ENCODE measurements at places on chromosomes 6 and 20.

DNA sequence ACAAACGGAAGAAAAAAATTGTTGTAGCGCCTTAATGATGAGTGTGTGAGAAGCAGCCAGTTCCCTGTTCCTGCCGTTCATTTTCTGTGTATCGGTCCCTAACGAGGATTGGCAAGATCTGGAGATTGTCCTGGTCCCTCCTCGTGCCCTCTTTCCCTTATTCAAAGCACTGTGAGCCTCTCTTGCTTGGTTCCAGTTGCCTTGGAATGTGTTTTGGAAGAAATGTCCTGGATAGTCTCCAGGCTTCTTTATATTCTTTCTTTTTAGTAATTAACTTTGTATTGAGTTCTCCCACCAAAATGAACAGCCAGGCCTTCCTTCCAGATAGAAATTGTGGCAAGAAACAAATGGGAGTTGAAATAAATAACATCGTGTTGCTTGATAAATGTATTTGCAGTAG lies 348.3 kb downstream of the CDH26 start:
- no peak for DNase-seq

DNA sequence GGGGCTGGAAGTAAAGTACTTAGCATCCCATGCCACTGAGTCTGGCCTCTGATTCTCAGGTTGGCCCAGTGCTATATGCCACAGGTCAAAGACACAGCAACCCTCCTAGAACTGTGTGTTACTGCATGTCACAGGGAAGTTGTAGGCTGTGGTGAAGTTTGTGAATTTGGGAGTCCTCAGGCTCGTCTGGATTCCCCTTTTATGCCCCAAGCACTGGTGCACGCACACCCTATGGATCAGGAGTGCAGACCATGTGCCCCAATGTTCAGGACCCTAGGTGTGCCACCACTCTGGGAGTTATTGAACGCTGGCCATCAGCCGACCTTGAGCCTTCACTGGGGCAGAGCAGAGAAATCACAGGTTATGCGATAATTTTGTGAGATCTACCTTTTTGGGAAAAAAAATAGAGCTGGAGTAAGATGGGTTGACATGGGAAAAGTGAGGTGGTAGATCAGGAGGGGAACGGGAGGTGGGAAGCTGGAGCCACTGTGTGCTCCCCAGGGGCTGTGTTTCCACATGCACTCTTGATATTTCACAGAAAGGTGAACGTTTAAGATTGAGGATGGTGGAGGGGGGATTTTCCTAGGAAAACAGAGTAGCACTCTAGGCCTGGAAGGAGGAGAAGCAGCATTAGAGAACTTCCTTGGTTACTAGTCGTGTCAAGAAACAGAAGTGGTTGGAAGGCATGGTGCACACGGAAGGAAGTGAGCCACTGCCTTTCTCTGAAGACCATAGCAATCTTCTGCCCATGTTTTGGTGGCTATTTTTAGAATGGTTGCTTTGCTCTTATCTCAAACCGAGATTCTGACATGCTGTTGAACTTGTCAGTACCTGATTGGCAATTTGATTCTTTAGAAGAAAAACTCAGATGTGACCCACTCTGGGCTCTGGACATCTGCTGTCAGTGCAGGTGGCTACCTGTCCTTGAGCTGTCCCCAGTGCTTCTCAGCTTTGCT lies 44.1 kb downstream of the DUSP22 start:
- no peak for DNase-seq

GRCh38 chr6:115885636-115886366 lies 174.9 kb downstream of the FRK start:
- no peak for DNase-seq

GRCh38 chr6:140051521-140052512 lies 677.4 kb upstream of the CITED2 start:
- no peak for DNase-seq

- DNase-seq, result no peak
Measured at GRCh38 chr20:2026514-2026913, 32.7 kb upstream of the PDYN start.

GRCh38 chr20:25511183-25511582 lies 74.1 kb downstream of the NINL start:
- DNase-seq, result no peak

Data from esophagus muscularis mucosa (tissue), 4 donors.